DMS79 treated with DMSO at 0.1 percent for 48 hours (cell line): ENCODE measurements at places on chromosomes 11 and 22.

DNA sequence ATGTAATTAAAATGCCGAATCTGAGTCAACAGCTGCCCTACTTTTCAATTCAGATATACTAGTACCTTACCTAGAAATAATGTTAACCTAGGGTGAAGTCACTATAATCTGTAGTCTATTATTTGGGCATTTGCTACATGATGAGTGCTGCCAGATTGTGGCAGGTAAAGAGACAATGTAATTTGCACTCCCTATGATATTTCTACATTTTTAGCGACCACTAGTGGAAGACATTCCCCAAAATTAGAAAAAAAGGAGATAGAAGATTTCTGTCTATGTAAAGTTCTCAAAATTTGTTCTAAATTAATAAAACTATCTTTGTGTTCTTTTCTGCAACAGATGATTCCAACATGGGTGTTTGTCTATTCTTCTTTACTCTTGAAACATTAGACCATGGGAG is 14.1 kb downstream of the MS4A1 start:
- no peak for DNase-seq

GRCh38 chr11:64698427-64698826 is 24.6 kb downstream of the NRXN2 start:
- DNase-seq = no peak

- DNase-seq = no peak
These were observed 134.8 kb upstream of the DDI1 start for GRCh38 chr11:103901656-103902055.

- no peak for DNase-seq
These were observed 40.0 kb upstream of the RTL6 start for GRCh38 chr22:44538051-44538450.

- peak; percentile 50 for DNase-seq
These were observed 518 bp downstream of the KMT5B start for GRCh38 chr11:68212421-68213134.

DNA sequence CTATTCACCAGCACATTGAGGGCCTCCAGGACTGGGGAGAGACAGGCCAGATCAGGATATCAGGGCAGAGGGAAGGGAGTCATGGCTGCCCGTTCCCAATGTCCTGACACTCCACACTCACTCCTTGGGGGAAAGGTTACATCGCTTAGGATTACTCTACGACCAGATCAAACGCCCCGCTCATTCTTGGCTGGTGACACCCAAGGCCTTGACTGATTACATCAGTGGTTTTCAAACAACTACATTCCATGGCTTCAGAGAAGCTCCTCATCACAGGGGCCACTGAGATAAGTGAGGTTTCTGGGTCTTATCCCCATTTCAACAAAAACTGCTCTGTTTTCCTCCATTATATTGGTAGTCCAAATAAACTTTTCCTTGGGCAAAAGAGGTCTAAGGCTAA is 15.0 kb downstream of the UBE2L6 start:
- DNase-seq = no peak

- DNase-seq = no peak
These were observed 19.3 kb upstream of the MRGPRX2 start for GRCh38 chr11:19079643-19080440.

- no peak for DNase-seq
These were observed 411.5 kb upstream of the DDI1 start for GRCh38 chr11:103624708-103625623.

- no peak for DNase-seq
These were observed 7.4 kb downstream of the MAPK8IP1 start for GRCh38 chr11:45892856-45893255.

DNA sequence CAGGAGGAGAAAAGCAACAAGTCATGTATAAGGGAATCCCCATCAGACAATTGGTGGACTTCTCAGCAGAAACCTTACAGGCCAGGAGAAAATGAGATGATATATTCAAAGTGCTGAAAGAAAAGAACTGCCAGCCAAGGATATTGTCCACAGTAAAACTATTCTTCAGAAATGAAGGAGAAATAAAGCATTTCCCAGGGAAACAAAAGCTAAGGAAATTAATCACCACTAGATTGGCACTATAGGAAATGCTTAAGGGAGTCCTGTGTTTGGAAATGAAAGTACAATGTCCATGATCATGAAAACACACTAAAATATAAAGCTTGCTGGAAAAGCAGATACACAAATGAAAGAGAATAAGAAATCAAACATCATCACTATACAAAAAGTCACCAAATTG is 282.0 kb downstream of the BLID start:
- DNase-seq = no peak
